ENCODE measurements at places on chromosomes 16 and 17. TPM values are rescaled to one million over a fixed set of nuclear protein-coding genes. Genes with fewer than 3 reads are reported as not detected.

The NAGS gene
- 0.41 TPM for total RNA-seq

The SYT17 gene
- total RNA-seq = 8.2 TPM

The ABAT gene
- total RNA-seq = 110 TPM

The MRPL38 gene
- total RNA-seq = 32.2 TPM

The CDRT15L2 gene
- not detected for total RNA-seq

The ASPHD1 gene
- 9.4 TPM for total RNA-seq

The TPSD1 gene
- not detected for total RNA-seq

The HOXB3 gene
- not detected for total RNA-seq

The PPY gene
- total RNA-seq = not detected

The FBXW10B gene
- total RNA-seq = 0.82 TPM

The PTX4 gene
- not detected for total RNA-seq

The ITGB3 gene
- total RNA-seq = 1.2 TPM

The KRT33B gene
- total RNA-seq = not detected
